ENCODE measurements at places on chromosomes 5 and 9.

- no peak for DNase-seq
These were observed 28.0 kb downstream of the TXNDC8 start for GRCh38 chr9:110309681-110310080.

DNA sequence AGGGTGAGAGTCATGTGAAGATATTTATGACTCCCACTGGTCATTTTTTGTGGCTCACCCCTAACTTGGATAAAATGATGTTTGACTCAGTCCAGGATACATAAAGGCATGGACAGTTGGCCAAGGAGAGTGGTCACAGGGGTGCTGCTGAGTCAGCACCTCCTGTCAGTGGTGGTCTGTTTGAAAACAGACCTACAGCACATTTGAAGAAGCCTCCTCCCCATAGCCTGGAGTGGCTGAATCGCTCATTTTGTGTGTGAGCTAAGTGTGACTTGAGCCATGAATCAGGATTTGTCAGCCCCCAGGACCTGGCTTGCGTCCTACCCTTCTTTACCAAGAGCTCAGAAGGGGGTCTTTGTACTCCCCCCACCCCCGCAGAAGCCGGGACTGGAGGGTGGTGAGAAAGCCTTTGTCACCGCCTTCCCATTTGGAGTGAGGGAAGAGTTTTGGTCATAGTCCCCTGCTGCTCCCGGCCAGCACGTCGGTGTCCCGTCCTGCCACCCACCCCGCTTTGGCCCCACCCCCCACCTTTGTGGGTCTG lies 35.6 kb downstream of the TRIO start:
- DNase-seq, result no peak

GRCh38 chr5:1129711-1130055 lies 17.8 kb upstream of the SLC12A7 start:
- no peak for DNase-seq

GRCh38 chr5:169694091-169694625 lies 57.1 kb downstream of the DOCK2 start:
- no peak for DNase-seq

GRCh38 chr5:55694152-55694830 lies 17.8 kb downstream of the SLC38A9 start:
- no peak for DNase-seq

DNA sequence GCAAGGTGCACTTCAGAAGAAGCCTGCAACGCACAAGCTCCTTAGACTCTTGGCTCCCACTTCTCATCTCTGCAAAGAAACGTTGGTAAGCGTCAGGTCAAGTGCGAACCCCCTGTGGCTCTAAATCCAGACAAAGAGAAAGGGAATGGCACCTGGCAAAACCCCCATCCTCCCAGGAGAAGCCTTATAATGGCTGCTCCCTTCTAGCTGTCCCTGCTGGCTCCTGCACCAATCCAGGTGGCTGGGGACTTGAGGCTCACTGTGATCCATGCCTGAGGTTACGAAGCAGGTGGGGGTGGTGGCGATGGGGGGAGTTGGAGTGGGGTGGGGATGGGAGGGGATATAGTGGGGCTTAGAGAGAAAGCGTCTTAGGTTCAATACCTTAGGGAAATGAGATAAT lies 272.8 kb downstream of the DENND1A start:
- no peak for DNase-seq

GRCh38 chr5:172412724-172413286 lies 41.5 kb downstream of the SH3PXD2B start:
- no peak for DNase-seq

- no peak for DNase-seq
These were observed 12.0 kb downstream of the RUSC2 start for GRCh38 chr9:35501946-35502345.

- no peak for DNase-seq
These were observed 246.5 kb downstream of the PTPRD start for GRCh38 chr9:10366171-10366779.

DNA sequence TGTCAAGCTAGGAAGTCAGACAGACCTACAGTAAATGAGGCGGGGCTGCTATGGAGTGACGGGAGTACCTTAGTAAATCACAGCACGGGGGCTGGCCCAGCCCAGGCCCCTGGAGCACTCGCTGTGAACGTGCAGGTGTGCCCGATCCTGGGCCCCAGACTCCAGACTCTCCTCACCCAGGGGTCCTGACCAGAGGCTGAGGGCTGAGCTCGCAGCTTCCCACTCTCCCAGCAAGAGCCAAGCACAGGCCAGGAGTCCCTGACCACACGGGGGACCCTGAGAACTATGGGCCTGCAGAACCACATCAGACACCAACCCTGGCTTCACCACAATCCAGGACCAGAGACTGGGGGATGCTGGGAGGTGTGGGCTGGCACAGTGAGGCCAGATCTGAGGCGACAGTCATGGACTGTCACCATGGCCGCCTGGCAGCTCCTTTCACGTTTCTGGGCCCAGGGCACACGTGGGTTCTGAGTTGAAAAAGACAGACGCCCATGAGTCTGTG lies 73.4 kb downstream of the ADAMTS2 start:
- DNase-seq, result no peak

DNA sequence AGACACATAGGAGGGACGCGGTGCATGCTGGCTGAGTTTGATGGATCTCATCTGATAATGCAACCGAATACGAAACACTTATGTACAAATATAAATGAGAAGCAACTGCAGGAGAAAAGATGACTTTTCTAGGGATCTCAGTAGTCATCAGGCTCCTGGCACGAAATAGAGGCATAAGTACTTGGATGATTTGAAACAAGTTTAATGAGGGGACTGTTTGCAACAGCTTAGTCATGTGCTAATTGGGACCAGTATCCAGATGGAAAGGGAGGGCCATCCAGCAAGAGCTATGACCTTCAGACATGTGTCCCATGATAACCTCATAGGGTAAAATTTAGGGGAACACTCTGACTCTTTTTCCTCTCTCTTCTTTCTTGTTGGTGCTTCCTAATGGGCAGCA lies 123.0 kb downstream of the EGFLAM start:
- DNase-seq, result no peak

Data from activated CD8-positive, alpha-beta memory T cell treated with anti-CD3 and anti-CD28 coated beads for 24 hours (primary cell).